ENCODE measurements at places on chromosomes 1 and 21.
A peak's percentile ranks its signal among the peaks of the same experiment; 100 is the strongest.

DNA sequence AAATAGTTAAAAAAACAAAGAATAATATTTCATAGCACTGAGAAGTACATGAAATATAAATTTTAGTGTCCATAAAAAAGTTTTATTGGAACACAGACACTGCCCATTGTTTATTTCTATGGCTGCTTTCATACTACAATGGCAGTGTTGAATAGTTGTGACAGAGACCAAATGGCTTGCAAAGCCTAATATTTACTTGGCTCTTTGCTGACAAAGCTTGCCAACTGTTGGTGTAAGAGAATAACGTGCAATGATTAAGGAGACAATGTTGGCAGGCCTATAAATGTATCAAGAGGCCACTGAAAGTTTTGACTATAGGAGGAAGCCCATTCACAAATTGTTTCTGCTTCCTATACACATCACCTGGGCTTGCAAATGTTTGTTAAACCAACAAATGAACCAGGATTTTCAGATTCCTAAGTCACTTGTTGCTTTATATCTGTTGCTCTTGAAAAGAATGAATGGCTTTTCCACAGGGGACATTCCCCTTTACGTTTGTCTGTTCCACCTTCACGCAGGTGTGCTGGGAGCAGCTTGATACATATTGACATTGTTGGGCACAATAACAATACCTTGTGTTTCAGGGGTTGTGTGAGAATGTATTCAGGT lies 5.5 kb upstream of the ST6GALNAC3 start:
- no peak for DNase-seq

- no peak for DNase-seq
Measured at GRCh38 chr1:13842497-13842896, 142.5 kb downstream of the PRDM2 start.

DNA sequence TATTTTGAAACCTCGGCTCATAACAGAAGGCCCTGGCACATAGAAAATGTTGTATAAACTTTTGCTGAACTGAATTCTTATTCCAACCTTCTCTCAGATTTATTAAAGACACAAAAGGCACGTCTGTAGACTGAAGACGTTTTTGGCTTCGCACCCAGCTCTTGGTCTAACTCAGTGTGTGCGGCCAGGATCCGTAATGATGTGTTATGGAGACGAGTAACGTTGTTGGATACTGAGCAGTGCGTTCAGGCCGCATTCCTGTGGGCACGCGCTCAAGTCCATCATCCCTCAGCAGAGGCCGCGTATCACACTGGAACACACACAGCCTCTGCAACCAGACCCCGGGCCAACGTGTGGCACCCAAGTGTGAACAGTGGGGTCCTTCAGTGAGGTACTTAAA lies 154.8 kb upstream of the RAB4A start:
- DNase-seq, result no peak

GRCh38 chr1:59237900-59238299 lies 59.0 kb upstream of the FGGY start:
- no peak for DNase-seq

DNA sequence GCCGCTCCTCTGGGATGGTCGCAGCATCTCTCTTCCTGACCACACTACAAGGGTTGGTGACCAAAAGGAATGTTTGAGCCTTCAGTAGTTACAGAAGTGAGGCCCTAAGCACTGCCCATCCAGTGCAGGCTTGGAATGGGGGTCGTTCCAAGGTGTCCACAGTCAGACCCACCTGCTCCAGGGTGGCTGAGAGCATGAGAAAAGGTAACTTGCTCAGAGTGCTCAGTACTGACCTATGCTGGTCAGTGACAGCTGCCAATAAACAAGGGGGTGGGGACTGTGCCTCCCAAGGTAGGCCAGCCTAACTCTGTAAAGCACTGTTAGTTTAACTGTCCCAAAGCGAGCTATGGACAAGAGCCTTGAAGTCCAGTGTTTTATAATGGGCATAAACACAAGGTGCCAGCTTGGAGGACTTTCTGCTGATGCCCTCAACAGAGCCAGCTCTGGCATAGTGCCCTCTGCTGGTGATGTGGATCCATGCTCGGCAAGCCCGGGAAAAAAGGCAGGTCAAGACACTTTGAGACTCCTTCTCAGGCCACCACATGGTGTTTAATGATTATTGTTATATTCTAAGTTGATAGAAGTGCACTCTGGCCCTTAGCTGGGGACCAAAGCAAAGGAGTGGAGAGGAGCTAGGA lies 78.1 kb upstream of the DNAH14 start:
- peak; percentile 0 for DNase-seq

DNA sequence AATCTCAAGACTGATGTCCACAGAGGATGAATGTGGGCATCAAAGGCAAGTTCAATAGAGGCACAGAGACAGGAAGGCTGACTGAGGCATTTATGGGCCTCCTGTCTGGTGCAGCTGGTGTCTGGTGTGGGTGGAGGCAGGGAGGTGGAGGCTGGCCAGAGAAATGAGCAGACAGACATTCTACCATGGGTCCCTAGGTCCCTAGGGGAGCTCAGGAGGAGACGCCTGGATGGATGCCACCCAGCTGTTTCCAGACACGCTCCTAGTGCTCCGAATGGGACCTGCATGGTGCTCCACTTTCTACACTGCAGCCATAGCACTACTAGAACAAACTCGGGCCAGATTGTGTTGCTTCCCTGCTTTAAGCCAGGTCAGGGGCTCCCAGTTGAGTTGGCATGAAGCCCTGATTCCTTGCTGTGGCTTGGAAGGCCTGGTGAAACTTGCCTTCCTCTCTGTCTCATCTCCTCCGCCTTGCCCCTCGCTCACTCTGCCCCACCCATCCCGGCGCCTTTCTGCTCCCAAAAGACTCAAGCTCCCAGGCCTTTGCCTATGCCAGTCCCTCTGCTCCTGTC lies 25.3 kb downstream of the PADI2 start:
- no peak for DNase-seq

GRCh38 chr1:152932170-152932811 lies 14.7 kb upstream of the SPRR5 start:
- DNase-seq, result no peak

GRCh38 chr21:35273333-35273732 lies 224.2 kb upstream of the RUNX1 start:
- no peak for DNase-seq

GRCh38 chr1:208201229-208201628 lies 43.0 kb downstream of the PLXNA2 start:
- no peak for DNase-seq

DNA sequence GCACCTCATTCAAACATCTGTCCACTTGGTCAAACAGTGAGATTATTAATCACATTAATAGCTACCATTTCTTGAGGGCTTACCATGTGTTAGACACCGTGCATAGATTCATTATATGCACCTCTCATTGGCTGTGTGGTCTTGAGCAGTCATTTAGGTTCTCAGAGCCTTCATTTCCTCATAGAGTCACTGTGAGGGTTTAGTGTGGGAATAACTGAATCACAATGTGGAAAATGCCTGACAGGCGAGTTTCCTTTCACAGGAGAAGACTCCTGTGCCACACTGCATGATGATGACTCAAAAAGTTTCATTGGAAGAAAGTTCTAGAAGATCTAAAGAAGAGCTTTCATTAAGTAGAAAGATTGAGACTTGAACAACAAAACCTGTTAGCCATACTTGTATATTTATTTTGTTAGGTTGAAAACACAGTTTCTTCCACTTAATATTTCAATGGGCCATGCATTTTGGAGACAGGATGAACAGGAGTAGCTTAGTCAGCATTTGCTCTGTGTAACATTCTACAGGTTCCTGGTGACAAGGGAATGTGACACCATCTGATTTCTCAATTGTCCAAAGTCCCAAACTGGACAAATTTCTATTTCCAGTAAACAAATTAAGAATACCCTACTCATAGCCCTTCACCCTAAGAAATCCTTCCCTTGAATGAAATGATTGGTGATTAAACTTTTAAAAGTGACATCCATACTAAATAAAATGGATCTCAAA lies 45.7 kb downstream of the FYB2 start:
- DNase-seq, result no peak

- DNase-seq, result no peak
Measured at GRCh38 chr1:188723332-188724020, 1754.2 kb downstream of the BRINP3 start.

- no peak for DNase-seq
Measured at GRCh38 chr1:190475421-190476141, 2.1 kb downstream of the BRINP3 start.

DNA sequence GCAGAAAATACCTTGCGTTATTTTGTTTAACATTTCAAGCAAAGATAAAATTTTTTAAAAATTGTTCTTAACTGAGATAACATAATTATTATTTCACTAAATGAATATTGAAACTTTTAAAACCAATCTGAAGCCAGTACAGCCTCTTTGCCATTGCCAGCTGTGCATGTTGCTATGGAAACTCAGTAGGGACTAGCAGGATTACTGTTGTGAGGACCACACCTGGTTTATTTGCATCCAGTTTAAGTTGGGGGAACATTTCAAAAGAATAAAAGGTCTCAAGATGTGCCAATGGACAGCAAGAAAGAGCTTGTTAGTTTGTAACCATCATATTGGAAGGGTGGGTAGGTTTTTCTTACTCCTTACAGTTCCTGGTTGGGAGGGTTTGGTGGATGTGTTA lies 80.7 kb downstream of the POU2F1 start:
- DNase-seq, result no peak

- DNase-seq, result no peak
Measured at GRCh38 chr1:237902960-237903743, 12.4 kb upstream of the ZP4 start.

GRCh38 chr1:25577134-25577920 lies 33.9 kb downstream of the LDLRAP1 start:
- no peak for DNase-seq

DNA sequence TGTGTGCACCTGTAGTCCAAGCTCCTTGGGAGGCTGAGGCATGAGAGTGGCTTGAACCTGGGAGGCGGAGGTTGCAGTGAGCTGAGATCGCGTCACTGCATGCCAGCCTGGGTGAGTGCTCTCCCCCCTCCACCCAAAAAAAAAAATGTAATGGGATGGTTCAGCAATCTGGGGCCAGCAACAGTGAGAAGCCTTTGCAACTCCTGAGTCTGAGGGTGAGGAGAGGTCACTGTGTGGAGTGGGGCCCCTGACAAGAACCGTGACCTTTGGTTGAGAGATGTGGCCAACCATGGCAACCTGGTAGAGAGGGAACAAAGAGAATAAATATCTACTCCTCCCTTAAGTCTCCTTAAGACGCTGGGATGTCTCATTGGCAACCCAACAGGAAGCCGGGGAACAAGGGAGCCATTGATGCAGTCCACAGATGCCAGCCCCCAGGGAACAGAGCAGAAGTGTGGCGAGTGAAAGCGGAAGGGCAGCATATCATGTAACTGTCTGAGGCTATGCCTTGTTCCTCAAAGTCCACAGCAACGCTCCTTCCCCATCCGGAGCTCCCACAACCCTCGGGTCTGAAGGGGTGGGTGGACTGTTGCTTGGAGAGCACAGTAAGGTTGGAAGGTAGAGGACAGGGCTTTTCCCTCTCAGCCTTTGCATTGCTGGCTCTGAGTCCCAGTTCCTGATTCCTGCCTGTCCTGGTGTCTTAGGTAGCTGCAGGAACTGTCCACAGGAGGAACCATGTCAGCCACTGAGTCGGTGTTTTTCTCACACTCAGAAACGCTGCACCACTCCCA lies 8.3 kb downstream of the TRNP1 start:
- DNase-seq, result no peak

DNA sequence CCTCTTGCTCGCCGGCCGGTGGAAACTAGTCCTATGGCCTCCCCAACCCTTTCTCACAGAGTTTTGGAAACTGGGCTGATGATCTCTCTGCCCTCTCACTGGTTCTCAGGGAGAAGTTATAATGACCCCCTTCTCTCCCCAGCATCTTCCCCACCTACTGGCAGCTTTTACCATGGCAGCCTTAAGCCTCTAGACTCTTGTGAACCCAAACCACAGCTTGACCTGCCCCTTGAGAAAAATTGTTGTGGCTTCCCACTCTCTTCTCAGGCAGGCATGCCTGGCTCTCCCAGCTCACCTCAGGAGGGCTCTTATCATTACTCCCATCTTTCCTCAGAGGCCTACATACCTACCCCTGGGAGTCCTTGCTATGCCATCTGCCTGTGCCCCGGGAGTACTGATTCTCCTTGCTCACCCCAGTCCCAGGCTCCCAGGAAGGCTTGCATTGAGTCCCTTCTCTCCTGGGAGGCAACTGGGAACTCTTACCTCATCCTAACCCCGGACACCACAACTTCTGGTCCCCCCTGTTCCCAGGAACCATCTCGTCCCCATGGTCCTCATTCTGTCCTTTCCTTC lies 1.6 kb downstream of the NSUN4 start:
- no peak for DNase-seq

DNA sequence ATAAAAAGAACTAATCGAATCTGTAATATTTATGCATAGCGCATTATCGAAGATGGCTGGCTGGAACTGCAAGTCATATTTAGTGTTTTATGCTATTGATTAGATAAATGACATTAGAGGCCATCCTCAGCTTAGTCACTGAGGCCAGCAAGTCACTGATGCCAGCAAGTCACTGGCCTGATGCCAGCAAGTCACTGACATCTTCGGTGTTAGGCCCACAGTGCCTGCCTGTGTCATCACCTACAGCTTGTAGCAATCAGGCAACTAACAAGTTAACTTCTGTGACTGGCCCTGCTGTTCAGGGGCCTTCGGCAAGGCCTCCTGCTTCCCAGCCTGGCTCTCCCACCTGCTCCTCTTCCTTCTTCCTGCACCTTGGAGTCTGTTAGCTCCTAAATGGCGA lies 65.6 kb upstream of the SCCPDH start:
- DNase-seq, result no peak

DNA sequence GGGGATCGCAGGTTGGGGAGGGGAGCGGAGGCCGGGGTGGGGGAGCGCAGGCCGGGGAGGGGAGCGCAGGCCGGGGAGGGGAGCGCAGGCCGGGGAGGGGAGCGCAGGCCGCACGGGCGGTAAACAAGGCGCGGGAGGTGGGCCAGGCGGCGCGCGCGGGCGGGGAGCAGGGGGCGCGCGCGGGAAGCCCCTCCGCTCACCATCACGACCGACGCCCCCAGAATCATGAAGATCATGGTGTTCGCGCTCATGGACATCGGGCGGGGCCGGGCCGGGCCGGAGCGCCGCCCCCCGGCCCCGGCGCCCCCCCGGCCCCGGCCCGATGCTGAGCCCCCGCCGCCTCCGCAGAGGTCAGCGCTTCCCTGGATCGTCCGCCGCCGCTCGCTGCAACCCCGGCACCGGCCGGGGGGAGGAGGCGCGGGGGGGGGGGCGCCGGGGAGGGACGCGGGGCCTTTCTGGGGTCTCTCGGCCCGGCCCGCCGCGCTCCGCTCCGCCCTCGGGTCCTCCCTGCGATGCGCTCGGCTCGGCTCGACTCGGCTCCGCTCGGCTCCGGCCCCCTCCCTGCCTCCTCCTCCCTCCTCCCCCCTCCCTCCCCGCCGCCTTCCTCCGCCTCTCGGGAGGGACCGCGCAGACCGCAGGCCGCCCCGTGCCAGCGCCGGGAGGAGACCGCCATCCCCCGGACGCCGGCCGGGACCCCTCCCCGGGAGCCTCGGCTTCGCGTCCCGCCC lies at the start of gene TMEM240:
TSS of gene TMEM240 (minus strand) at position 535 of the 728 bp plus-strand sequence. CDS start at position 257, 278 bp downstream.
- DNase-seq, result no peak

- peak; percentile 57 for DNase-seq
Measured at GRCh38 chr21:45973475-45974072, 8.0 kb upstream of the COL6A1 start.

All from stimulated activated CD4-positive, alpha-beta T cell treated with anti-CD3 and anti-CD28 coated beads, TNF-alpha, amount 100 ng/mL, for 1 hour (primary cell).